ENCODE measurements at places on chromosomes 6 and 20. TPM values are rescaled to one million over a fixed set of nuclear protein-coding genes. Genes with fewer than 3 reads are reported as not detected.
A peak's percentile ranks its signal among the peaks of the same experiment; 100 is the strongest.

- H3K27ac ChIP-seq = no peak overlapping the region
- no peaks in the 10 kb centered on the region for H3K4me1 ChIP-seq
- H3K36me3 ChIP-seq = no peaks in the 10 kb centered on the region
Measured at GRCh38 chr6:111250791-111251354, 163.6 kb downstream of the SLC16A10 start.

GRCh38 chr6:116352515-116353471 lies 18.0 kb upstream of the DSE start:
- H3K4me3 ChIP-seq = no peak overlapping the region
- peak overlapping the region; percentile 40 for H3K27ac ChIP-seq
- peaks cover 19% of the 10 kb centered on the region for H3K4me1 ChIP-seq
- no peak for DNase-seq
- no peaks in the 10 kb centered on the region for H3K27me3 ChIP-seq
- H3K36me3 ChIP-seq = no peaks in the 10 kb centered on the region

DNA sequence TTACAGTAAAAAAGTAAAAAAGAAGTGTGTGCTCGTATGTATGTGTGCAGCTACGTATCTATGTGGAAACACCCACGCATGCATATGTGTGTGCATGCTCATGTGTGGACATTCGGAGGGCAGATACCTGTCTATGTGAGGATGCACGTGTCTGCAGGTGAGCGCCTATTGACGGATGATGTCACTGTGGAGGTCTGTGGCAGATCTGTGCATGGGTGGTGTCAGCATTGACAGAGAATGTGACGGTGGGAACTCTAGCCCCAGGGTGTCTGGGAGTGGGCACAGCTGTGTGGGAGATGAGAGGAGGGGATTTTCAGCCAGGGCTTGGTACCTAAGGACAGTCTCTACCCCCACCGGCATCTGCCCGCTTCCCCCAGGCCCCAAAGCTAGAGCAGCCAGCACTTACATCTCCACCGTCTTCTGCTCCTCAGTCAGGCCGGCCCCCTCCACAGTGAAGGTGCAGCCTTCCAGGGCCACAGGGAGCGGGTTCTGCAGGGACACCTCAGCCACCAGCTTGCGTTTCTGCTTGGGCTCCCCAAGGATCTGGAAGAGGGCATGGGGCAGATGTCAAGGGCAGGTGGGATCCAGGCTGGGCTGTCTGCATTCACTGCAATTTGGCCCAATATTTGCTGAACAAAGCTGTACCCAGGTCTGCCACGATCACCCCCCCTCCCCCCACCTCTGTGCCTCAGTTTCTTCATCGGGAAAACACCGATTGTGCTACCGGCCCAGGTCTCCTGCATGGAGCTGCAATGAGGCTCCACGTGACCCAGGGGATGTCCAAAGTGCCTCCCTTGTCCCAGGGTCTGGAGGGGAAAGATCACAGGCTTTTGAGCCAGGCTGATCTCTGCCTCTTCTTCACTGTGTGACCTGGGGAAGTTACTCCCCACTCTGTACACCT lies 34.1 kb downstream of the TGM2 start:
- no peak overlapping the region for H3K27ac ChIP-seq
- peaks cover 23% of the 10 kb centered on the region for H3K4me1 ChIP-seq
- no peak overlapping the region for H3K4me3 ChIP-seq

- H3K27me3 ChIP-seq = no peaks in the 10 kb centered on the region
- H3K4me1 ChIP-seq = no peaks in the 10 kb centered on the region
- H3K4me3 ChIP-seq = no peak overlapping the region
Measured at GRCh38 chr6:150592377-150592995, 7.2 kb upstream of the PLEKHG1 start.

DNA sequence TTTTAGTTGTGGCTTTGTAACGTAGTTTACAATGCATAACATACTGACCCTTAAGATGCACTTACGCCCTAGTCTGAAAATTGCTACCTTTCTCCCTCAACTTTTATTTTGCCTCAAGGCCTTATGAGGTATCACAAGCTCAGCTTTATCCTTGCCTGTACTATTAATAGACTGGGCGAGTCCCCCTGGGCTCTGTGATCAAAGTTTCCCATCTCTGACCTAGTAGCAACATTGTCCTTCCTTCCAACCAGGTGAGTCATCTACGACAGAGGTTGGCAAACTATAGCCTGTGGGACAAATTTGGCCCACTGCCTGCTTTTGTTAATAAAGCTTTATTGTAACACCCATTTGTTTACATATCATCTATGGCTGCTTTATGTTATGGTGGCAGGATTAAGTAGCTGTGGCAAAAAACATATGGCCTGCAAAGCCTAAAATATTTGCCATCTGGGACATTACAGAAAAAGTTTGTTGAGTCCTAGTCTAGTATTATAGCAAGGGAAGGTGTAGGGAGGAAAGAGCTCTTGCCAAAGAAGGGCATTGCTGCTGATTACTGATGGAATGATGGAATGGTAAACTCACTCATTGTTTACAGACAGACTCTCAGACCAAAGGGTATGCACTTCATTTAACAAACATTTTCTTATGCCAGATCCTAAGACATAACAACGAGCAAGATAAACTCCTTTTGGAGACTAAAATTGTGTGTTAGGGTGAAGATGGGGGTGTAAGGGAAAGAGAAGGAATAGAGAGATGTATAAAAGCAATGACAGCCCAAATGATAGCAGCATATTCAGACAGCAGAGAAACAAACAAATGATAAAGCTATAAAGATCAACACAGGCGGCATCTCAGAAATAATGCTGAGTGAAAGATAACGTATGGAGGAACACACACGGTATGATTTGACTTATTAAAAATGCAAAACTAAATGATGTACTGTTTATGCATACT lies 74.2 kb downstream of the SLC22A23 start:
- peaks cover 12% of the 10 kb centered on the region for H3K4me1 ChIP-seq
- no peak overlapping the region for H3K27ac ChIP-seq
- no peak for DNase-seq
- H3K27me3 ChIP-seq = no peaks in the 10 kb centered on the region
- H3K36me3 ChIP-seq = no peaks in the 10 kb centered on the region

DNA sequence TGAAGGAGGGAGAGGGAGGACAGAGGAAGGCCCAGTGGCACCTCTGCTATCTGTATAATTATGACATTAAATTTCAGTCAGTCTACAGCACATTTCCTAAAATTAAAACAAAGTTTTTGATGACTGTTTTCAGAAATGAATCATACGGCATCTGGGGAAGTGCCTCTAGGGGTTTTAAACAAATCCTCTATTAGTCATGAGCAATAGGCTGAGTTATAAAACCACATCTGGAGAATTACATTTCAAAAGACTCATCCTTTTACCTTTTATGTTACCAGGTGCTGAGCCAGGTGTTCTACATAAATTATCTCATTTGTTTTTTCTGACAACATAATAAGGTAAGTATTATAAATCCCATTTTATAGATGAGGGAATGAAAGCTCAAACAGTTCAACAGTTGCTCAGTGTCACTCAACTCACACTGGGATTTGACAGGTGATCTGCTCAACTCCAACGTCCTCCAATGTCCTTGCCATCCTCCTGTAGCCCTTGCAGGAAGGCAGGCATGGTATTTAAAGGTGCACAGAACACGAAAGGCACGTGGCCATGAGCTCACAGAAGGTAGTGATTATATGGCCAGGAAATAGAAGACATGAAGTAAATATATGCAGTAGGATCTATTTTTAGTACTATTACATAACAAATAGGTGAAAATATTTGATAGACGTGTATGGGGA lies 184.2 kb upstream of the MAN1A1 start:
- H3K4me1 ChIP-seq = no peaks in the 10 kb centered on the region
- no peak for DNase-seq
- no peak overlapping the region for H3K27ac ChIP-seq
- H3K36me3 ChIP-seq = no peaks in the 10 kb centered on the region
- no peaks in the 10 kb centered on the region for H3K27me3 ChIP-seq
- no peak overlapping the region for H3K4me3 ChIP-seq

DNA sequence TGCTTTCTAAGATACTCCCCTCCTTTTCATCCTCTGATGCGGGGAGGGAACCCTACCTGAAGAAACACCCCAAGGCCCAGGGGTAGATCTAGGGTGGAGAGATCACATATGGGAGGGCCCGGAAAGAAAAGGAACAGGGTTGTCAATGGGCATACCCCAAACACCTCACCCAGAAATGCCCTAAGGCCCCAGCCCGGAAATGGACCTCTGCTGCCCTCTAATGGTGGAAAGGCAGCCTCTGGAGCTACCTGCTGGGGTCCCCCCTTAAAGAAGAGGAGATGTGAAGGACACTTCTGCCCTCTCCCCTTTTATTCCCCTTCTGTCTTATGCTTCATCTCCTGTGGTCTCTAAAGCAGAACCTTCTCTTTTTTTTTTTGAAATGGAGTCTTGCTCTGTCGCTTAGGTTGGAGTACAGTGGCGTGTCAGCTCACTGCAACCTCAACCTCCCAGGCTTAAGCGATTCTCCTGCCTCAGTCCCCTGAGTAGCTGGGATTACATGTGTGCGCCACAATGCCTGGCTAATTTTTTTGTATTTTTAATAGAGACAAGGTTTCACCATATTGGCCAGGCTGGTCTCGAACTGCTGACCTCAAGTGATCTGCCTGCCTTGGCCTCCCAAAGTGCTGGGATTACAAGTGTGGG lies 458 bp upstream of the ARMC12 start:
- no peaks in the 10 kb centered on the region for H3K27me3 ChIP-seq
- no peak overlapping the region for H3K4me3 ChIP-seq
- peak; percentile 67 for DNase-seq
- H3K4me1 ChIP-seq = peaks cover 18% of the 10 kb centered on the region

- H3K36me3 ChIP-seq = no peaks in the 10 kb centered on the region
- H3K27ac ChIP-seq = no peak overlapping the region
- no peak overlapping the region for H3K4me3 ChIP-seq
- DNase-seq = no peak
- H3K27me3 ChIP-seq = no peaks in the 10 kb centered on the region
Measured at GRCh38 chr20:5395932-5396727, 79.4 kb upstream of the PROKR2 start.

DNA sequence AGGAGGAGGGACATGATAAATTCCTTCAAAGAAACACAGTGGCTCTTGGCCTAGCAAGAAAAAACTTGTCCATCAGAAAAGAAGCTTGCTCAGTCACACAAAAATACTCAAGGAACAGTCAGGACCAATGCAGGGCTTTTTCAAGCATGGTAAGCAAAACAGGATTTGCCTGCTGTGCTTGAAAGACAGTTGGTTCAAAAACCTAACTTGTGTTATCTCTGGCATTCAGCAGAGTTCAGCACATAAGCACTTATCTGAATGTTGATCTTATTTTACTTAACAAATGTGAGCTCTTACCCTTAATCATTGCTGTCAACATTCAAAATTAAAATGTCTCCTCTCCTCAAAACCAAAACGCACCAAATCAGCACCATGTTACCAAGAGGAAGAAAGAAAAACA lies 38.3 kb downstream of the ATG5 start:
- no peaks in the 10 kb centered on the region for H3K36me3 ChIP-seq
- H3K4me1 ChIP-seq = no peaks in the 10 kb centered on the region
- no peak for DNase-seq
- H3K27ac ChIP-seq = no peak overlapping the region

POU5F1 gene
- not detected for total RNA-seq

SLC32A1 gene
- total RNA-seq = not detected

DOK5 gene
- total RNA-seq = 7.0 TPM

Data from heart left ventricle (tissue), 16 donors.